ENCODE measurements at places on chromosomes 1 and 21.
A peak's percentile ranks its signal among the peaks of the same experiment; 100 is the strongest.

- DNase-seq: no peak
Measured at GRCh38 chr1:30471307-30471706, 252.1 kb downstream of the MATN1 start.

DNA sequence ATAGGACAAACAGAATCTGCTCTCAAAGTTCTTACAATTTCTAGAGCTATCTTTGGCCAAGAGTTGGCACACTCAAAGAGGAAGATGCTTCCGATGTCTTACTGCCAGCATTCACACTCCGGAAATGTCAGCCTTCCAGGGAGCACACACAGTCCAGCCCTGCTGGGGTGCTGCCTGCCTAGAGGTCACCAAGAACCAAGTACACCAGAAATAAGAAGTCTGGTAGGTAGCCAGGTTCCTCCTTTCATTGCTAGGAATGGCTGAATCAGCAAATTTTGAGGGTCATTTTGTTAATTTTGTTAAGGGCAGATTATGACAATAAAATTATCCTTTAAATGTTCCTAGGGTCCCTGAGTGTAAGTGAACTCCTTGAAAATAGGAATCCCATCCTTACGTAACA lies 77.5 kb downstream of the PLPP3 start:
- DNase-seq: no peak

DNA sequence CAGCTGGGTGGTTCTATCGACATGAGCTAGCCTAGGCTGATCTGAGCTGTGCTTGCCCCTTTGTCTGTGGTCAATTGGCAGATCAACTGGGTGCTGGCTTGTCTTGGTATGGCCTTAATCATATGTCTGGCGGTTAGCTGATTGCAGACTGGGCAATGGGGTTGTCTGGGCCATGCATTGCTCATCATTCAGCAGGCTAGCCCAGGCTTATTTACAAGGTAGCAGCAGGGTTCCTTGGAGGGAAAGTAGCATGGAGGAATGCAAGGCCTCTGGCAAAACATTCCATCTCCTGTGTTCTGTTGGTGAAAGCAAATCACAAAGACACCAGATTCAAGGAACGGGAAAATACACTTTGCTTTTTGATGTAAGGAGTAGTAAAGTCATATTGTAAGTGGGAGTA lies 84.0 kb upstream of the IVNS1ABP start:
- DNase-seq: no peak

GRCh38 chr1:11013160-11013531 lies 692 bp downstream of the TARDBP start:
- DNase-seq: no peak

DNA sequence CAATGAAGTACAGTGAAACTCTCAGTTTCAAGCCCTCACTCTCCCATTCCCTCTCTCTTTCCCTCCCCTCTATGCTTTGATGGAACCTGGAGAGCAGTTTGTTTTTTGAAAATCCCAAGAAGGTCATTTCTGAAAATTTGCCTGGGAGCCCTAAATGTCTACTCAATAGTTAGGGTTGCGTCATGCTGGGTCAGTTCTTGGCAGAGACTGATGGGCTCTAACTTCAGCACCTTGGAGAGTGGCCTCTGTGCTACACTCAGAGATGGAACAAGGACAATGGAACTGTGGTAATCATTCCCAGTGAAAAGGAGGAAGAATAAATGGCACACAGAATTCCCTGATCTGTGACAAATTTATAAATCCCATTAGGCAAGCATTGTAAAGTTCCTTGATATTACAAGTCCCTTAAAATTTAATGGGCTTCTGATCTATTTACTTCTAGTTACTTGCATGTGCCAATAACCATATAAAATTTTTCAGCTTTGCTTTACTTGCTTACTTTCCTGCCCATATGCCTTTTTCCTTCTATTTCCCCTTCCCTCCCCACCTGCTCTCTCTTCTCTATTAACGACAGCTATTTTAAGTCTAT lies 182.9 kb upstream of the KCND3 start:
- no peak for DNase-seq

DNA sequence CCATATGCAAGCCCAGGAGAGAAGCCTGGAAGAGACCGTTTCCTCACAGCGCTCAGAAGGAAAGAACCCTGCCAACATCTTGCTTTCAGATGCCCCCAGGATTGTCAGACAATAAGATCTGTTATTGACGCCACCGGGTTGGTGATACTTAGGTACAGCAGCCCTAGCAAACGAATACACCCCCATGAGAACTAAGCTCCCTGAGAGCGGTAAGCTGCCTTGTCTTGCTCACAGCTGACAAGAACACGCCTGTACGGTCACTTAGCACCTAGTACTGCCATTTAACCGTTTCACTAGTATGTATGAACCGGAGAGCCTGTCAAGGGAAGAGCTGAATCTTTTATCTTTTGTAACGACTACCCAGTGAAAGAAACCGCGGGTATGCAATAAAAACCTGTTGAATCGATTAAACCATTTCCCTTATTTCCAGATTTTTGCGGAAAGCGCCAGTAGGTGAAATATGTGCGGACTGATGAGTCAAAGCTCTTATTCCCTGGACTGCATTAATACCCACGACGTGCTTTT lies 619 bp upstream of the ZBTB8B start:
- peak; percentile 23 for DNase-seq

GRCh38 chr1:246091477-246091876 lies 415.6 kb downstream of the SMYD3 start:
- DNase-seq: no peak

GRCh38 chr1:208329300-208329699 lies 85.1 kb upstream of the PLXNA2 start:
- DNase-seq: no peak

DNA sequence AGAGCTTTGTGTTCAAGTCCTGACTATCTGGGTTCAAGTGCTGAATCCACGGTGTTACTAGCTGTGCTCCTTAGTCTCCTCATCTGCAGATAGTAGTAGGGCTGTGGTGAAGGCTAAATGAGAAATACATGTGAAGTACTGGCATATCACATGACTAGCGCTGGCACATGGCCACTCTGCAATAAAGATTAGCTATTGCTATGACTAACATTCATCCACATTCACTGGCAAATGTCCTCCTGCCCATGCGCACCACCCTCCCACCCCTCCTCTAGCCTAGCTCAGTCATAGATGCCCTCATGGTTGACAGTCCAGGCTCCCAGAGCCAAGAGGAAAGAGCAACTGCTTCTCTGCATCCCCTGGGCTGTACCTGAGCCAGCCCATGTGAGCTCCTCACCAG lies 8.5 kb upstream of the COL8A2 start:
- no peak for DNase-seq

GRCh38 chr1:187185389-187185788 lies 356.6 kb downstream of the PLA2G4A start:
- DNase-seq: no peak

DNA sequence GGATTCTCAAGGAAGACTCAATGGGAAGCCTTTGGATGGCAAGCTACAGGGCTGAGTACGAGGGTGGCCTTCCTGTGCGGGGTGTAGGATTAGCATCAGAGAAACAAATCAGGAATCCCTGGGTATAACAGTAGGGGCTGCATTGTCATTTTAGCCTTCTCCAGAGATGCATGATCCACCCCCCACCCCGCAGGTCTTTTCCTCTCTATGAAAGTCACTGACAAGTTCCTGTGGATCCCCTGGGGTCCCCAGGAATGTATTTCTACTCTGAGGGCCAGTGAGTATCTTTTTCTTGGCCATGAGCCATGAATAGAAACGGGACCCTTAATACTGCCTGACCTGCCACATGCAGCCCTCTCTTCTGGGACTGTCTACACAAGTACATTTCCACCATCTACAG lies 473.0 kb upstream of the VAMP3 start:
- no peak for DNase-seq

DNA sequence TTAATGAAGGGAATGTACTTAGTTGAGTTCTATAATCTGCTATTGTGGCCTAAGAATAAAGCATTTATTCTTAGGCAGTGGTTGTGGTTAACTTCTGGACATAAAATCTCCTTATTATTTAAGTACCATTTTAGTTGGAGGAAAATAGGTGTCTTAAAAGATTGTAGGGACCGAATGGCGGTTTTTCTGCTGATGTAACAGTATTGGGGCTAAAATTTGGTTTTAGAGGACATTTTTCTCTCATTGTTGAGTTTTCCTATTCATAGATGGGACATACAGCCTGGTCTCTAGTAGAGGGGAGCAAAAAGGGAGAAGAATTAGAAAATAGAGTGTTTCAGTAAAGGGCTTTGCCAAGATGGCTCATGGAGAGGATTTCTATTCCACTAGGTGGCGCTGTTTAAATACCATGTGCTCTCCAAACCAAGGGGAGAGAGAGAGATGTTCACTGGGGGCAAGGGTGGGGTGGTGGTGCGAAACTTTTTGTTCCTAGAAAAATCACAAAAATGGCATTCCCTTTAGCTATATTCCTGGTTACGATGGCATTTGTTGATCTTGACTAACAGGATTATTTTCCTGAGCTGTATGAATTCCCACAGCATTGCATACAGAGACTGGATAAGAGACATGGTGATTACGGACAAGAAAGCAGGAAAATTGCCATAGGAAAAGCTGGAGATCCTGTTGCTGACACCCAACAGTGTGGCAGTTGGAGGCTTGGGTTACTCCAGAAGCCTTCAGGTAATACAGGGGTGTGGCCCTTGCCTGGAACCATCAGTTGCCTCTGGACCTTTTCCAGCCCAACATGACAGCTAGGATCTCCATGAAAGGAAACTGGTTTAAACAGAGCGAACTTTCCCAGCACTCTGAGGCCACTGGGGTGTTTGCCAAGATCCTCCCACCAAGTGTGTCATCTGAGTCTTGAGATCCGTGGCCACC lies 18.2 kb upstream of the FCGR2A start:
- peak; percentile 43 for DNase-seq

DNA sequence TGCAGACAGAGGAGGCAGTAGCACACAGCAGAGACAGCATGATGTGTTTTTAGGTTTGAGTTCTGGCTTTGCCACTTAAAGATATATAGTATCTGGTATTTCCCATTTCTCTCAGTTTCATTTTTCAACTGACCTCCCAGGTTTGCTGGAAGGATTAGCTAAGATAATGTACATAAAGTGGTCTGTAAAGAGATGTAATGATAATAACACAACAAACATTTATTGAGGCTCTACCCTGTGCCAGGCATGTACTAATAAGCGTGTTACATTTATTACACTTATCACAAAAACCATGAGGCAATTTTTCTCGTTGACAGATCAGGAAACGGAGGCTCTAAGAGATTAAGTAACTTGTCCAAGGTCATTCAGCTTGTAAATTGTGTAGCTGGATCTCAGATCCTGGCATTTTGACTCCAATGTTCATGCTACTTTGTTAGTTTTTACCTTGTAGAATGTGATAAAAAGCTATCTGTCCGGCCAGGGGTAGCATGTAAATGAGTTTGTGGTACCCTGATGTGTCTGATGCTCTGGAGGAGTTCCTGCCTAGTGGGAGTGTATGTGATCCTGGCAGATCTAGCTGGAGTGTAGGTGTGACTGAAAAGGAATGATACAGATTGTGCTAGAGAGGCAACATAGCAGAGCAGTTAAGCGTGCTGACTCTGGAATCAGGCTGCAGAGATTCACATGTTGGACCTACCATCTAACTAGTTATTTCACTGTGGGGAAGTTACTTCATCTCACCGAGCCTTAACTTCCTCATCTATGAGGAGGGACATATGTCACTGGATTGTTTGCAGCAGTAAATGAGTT lies 146.6 kb downstream of the VPS13D start:
- no peak for DNase-seq

DNA sequence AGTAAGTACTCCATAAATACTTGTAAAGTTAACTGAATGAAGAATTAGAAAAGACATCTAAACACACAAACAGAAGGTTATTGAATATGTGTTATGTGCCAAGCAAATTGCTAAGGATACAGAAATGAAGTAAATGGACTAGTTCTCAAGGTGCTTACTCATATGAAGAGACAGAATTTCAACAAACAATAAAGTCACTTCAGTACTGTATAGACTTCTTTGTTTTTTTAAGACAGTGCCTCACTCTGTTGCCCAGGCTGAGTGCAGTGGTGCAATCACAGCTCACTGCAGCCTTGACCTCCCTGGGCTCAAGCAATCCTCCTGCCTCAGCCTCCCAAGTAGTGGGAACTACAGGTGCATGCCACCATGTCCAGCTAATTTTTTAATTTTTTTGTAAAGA lies 57.3 kb downstream of the SERBP1 start:
- DNase-seq: no peak

DNA sequence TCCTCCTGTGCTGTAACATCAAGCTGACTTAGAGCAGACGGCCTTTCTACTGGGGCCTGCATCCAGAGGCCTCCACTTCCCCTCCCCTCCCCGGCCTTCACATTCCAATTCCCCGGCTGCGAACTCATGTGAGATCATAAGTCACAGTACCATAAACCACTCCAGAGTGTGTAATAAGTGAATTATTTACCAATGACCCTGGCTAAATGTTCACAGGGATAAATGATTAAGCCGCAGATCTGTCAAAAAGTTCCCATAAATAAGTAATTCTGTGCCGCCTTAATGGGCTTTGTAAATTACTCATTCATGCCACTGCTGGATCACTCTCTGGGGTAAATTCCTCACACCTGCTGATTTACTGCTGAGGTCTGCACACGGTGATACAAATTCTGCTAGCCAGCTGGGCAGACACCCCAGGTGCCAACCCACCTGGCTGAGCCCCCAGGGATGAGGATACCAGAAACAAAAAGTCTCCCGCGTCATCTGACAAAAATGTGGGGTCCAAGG lies 27.4 kb upstream of the KIRREL1 start:
- DNase-seq: no peak

GRCh38 chr1:6113116-6113515 lies 67.0 kb downstream of the CHD5 start:
- no peak for DNase-seq

DNA sequence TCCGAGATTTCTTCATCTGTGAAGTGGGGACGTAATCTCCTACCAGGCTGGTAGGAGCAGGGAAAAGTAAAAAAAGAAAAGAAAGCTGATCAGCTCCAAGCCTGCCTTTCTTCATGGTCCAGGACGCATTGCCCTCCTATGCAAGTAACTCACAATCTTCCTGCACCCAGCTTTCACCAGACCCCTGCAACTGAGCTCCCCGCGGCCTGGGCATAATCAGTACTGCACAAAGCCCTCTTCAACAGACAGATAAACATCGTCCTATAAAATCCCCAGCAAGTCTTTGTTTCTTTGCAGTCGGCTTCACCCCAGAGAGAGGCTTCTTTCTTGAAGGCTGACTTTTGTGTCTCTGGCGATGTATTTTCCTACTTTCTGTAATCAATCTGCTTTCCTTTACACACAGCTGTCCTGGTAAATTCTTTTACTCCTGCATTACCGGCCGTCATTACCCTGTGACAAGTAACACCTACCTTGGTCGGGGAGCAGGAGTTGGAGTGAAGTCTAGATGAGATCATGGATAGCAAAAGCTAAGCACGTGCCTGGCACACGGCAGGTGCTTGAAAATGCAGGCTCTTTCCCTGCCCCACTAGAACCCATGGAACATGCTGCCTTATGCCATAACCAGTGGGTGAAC lies 8.3 kb downstream of the PADI1 start:
- no peak for DNase-seq

GRCh38 chr1:183277821-183278738 lies 92.0 kb downstream of the LAMC2 start:
- DNase-seq: no peak

DNA sequence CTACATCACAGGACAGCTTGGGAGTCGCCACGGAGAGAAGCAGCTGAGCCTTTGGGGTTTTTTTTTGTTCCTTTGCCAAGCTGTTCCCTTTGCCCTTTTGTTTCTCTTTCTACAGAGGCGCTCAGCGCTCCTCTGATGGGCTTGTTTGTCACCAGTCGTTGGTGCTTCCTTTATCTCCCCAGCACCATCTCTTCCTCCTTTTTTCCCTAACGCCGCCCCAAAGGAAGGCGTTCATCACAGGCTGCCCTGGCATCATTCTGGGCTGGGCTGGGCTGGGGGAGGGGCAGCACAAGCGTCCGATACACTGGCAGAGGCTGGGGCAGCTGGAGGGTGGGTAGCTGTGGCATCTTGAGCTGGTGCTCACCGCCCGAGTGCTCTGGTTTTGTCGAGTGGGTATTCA lies 10.5 kb downstream of the IGSF21 start:
- DNase-seq: no peak
